CD4-positive, alpha-beta memory T cell (primary cell): ENCODE measurements at places on chromosomes 3 and 15.
A peak's percentile ranks its signal among the peaks of the same experiment; 100 is the strongest.

DNA sequence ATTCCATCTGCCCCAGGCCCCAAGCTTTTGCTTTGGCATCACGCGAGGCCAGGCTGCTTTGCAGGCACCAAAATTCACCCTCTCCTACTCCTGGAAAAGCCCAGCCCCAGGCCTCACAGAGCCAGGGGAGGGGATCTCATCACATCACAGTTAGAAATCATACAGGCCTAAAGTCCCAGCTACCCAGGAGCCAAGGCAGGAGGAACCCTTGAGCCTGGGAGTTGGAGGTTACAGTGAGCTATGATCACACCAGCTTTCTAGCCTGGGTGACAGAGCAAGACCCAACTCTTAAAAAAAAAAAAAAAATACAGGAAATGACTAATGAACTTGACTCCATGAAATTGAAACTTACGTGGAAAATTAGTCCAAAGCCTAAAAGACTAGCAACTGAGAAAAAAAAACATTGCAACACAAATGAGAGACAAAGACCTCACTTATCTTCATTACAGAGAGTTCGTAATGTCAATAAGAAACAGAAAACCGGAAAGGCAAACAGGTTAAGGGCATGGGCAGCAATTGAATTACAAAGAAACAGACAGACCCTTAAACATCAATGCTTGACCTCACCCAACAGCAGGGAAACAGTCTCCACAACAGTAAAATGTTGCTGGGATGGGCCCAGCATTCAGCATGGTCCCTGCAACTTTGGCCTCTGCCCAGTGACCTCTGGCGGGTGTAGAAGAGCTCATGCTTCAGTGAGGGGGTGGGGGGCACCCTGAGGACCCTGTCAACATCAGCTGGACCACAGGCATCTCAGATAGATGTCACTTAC lies 151.5 kb downstream of the LRRK1 start:
- DNase-seq = no peak

GRCh38 chr3:129370248-129370964 lies 58.0 kb downstream of the EFCAB12 start:
- no peak for DNase-seq

DNA sequence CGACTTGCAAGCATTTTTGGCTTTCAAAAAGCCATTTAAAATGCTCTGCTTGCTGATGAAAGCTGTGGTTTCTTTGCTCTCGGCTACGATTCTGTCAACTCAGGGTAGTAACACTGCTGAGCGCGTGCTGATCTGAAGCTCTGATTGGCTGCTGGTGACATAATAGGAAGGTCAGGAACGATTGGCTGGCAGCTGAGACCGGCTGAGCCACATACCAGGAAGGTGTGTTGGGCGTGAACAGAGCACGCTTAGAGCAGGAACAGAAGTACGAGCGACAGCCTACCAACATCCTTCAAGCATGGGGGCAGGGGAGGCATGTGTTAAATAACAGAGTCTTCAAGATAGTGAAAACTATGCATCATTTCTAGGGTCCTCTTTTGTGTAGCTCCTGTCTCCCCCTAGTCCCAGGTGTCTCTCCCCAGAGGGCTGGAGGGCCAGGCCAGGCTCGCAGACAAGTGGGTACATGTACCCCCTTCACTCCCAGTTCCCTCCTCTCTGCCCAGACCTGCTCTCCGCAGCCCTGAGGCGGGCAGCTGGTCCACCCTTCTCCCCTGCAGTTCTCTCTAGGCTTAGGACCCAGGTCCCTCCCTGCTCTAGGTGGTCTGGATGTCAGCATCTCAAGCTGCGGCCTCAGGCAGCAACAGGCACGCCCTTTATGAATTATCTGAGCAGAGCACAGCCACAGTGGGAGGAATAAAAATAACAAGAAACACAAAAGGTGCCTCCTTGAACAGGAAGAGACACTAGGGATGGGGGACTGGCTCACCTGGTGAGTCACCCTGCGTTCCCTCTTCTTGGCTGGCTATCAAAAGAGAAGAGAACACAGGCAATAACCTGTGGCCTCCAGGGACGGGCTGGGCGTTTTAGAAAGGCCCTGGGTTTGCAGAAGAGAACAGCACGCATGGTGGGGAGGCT lies 76.0 kb downstream of the TAMM41 start:
- DNase-seq = peak; percentile 88

DNA sequence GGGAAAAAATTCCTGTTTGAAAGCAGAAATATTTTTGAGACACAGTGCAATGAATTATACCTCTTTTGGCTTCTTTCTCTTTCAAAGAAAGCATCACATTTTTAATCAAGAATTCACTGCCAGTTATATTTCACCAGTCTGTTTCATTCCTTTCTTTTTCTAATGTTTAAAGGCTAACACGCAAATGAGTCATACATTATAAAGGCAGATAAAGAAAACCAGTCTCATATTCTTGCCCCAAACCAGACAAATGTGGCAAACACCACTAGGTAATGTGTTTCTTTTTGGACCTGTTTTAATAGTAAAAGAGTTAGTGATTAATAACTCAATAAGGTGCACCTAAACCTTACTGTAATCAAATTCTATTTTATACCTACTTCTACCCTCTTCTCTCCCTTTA lies 83.8 kb downstream of the PLOD2 start:
- no peak for DNase-seq

DNA sequence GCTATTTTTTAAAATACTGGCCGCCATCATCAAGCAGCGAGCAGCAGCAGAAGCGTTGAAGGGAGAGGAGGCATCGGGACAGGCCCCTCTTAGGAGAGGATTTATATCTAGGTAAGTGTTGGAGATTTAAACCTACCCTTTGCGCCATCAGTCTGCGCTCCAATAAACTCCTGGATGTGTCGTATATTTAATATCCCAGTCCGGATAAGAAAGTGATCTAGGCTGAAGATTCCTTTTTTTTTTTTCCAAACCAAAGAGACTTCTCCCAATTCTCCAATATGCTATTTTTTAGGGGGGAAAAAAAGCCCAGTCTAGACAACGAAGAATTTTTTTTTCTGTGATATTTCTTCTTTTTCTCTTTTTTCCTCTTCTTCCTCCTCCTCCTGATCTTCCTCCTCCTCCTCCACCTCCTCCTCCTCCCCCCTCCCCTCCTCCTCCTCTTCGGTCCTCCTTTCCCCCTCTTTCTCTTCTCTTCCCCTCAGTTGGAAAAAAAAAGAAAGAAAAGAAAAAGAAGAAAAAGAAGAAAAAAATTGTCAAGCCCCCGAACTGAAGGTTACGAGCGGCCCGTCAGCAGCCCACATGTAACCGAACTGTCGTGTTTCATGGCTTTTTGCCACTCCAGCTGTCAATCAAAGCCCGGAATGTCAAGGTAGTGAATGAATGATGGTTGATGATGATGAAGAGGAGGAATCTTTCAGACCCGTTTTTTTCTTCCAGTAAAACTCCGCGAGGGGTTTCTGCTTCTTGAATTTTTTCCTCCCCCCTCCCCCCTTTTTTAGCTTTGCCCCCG lies 835 bp downstream of the MEIS2 start:
- DNase-seq = no peak
